HFFc6 (cell line): ENCODE measurements at places on chromosomes 11 and 22.

DNA sequence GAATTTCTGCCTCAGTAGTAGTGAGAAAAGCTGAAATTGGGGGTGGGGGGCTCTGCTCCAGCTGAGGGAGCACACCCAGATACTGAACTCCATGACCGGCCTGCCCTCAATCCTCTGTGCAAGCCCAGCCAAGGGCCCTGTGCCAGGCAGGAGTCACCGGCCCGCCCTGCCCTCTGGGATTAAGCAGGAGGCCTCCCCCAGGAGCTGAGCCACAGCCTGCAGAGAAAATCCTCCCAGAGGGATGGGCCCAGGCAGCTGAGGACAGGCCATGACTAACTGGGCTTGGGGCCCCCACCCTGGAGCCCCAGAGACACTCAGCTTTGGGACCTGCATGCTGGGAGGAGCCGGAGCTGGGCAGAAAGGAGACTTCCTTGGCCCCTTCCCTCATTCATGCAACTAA lies 48.8 kb downstream of the MN1 start:
- H3K27ac ChIP-seq = no peak overlapping the region
- H3K4me1 ChIP-seq = peaks cover 23% of the 10 kb centered on the region
- H3K4me3 ChIP-seq = no peak overlapping the region

- peaks cover 28% of the 10 kb centered on the region for H3K4me1 ChIP-seq
- DNase-seq = peak; percentile 18
- peaks cover 5% of the 10 kb centered on the region; the same call in 1 of the 2 replicates for H3K27me3 ChIP-seq
- H3K4me3 ChIP-seq = peak overlapping the region; percentile 93
- H3K36me3 ChIP-seq = no peaks in the 10 kb centered on the region
Observed at GRCh38 chr22:19121631-19122142, 525 bp downstream of the DGCR2 start.

GRCh38 chr22:46057246-46058090 lies 80.5 kb upstream of the WNT7B start:
- H3K27ac ChIP-seq = peak overlapping the region; percentile 91
- H3K27me3 ChIP-seq = peaks cover 4% of the 10 kb centered on the region
- H3K4me1 ChIP-seq = peaks cover 68% of the 10 kb centered on the region
- peak overlapping the region; percentile 87 for H3K4me3 ChIP-seq
- DNase-seq = no peak

DNA sequence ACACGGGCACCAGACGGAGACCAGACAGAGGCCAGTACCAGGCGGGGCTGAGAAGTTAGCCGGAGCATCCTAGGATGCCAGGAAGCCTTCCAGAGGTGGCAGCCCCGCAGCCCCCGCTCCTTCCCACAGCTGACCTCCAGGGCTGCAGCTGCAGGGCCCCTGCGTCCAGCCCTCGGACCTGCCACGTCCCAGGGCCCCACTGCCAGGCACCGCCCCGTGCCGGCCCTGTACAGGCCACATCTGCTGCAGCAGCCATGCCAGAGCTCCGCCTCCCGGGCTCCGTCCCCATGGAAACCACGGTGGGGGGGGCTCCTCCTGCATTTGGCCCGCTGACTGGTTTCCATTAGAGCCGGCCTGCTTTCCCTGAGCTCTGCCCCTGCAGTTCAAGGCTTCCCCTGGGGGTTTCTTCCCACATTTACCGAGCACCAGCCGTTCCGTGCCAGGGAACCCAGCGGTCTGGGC lies 62.5 kb upstream of the PPARA start:
- peaks cover 62% of the 10 kb centered on the region for H3K36me3 ChIP-seq
- peaks cover 41% of the 10 kb centered on the region for H3K27me3 ChIP-seq
- DNase-seq = peak; percentile 88
- H3K4me1 ChIP-seq = peaks cover 95% of the 10 kb centered on the region
